ENCODE measurements at places on chromosomes 12 and 14. TPM values are rescaled to one million over a fixed set of nuclear protein-coding genes. Genes with fewer than 3 reads are reported as not detected.

The ABCD2 gene
- total RNA-seq = under 0.01 TPM

The BIN2 gene
- total RNA-seq = 4.2 TPM

The C3AR1 gene
- total RNA-seq = 2.0 TPM

The DPF3 gene
- 0.11 TPM for total RNA-seq
